SIG-M5 (cell line): ENCODE measurements at places on chromosomes 2 and 18.

DNA sequence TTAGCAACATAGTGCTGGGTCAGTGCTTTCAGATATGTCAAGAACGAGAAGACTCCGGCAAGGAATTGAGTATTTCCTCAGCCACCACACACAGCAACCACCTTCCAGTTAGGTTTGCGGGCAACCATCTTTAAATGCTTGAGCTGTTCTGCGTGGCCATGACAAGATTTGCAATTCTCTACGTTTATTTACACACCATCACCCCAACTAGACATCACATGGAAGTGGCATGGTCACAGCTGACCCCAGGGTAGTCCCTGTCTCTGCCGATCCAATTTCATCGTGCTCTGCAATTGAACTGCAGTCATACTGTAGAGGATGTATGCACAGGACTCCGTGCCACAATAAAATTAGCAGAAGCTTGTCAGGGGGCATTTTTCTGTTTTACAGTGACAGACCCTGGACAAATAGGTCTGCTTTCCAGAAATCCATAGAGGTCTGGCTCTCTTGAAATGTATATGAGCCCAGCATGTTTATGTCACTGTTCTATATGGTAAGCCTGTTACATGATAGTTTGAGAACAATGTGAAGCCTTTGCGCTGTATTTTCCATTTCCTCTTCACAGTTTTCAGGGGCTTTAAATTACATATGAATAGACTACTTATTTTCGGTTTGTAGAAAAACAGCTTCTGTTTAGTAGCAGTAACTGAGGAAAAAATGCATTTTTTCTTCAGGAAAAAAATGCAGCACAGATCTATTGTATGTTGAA is 605.2 kb downstream of the NR4A2 start:
- DNase-seq = no peak

DNA sequence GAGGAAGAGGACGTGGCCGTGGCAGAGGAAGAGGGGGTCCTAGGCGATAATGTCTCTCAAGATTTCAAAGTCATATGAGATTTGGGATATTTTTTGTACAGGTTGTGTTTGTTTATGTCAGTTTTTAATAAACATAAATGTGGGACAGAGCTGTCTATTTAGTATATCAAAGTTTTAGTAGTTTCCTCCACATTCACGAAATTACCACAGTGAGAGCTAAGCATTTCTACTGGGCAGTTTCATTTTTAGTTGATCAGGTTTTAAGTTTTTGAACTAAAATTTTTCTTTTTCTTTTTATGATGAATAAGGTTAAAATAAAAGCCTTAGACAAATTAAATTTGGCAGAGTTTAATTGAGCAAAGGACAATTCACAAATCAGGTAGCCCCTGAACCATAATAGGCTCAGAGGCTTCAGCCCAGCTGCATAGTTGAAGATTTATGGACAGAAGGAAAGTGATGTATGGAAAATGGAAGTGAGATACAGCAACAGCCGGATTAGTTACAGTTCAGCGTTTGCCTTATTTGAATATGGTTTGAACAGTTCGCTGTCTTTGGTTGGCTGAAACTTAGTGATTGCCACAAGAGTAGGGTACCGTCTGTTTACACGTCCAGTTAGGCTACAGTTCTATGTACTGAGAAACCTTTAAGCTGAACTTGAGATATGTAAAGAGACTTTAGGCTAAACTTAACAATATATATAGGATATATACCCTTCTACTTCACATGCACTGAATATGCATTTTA is 17.1 kb downstream of the SNRPD1 start:
- no peak for DNase-seq

DNA sequence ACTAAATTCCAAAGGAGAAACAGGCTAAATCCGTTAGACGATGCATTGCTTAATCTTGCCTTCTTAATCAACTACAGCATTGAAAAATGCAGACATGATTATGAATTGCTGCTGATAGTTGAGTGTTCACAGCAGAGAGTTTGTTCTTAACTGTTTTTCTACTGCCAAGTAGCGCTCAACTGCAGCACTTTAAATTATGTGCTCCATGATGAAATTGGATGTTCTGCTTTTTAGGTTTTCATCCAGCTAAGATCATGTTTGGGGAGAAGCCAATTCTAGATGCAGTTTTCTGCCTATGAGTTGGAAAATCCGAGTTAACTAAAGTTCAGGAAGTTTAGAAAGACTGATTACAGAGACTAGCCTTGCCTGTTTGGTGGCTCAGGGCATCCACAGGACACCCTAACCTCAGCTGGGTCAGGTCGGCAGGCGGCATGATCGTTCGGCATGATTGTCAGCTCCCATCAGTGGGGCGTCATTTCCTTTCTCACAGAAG is 119.4 kb upstream of the PIEZO2 start:
- no peak for DNase-seq

- no peak for DNase-seq
Observed at GRCh38 chr2:231399853-231400680, 4.6 kb downstream of the B3GNT7 start.

DNA sequence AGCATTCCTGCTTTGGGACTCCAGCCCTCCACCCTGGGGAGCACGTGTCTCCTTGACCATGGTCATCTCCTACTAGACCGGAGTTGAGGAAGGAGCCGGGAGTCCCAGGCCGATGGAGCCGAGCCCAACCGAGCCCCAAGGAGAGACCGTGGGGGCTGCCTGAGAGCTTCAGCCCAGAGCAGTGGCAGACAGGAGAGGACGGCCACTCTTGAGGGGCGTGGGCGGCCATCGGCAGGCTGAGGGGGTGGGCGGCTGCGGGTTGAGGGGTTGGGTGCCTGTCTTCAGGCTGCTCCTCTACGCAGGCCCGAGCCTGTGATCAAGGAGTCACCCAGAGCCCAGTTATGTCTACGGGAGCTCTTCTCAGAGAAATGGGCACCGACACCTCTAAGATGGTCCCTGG is 158.7 kb downstream of the PXDN start:
- DNase-seq = no peak

- no peak for DNase-seq
Observed at GRCh38 chr2:128610496-128610895, 291.8 kb upstream of the HS6ST1 start.
